Amygdala (tissue), 56 donors: ENCODE measurements at places on chromosomes 6 and 20.

GRCh38 chr20:48864738-48865318 lies 37.0 kb upstream of the PREX1 start:
- DNase-seq: no peak

- DNase-seq: no peak
Measured at GRCh38 chr20:2751878-2752566, 48.4 kb downstream of the CPXM1 start.

GRCh38 chr6:154408891-154409500 lies 52.4 kb upstream of the IPCEF1 start:
- DNase-seq: no peak

DNA sequence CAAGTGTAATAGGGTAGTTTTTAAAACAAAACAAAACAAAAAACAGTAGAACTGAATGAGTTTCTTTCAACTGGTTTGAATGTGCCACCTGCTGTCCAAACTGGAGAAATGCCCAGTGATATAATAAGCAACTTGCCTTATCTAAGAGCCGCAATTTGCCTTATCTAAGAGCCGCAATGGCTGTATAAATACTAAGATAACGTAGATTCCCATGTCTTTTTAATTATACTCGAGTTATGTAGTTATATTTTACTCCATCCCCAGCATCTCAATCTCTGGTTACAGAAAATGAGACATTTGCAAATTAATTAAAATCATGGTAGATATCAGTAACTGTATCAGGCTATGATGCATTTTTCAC lies 67.2 kb downstream of the RPP40 start:
- no peak for DNase-seq

GRCh38 chr6:91653076-91653723 lies 1066.3 kb upstream of the MAP3K7 start:
- DNase-seq: no peak

- DNase-seq: no peak
Measured at GRCh38 chr6:43604174-43604573, 24.9 kb downstream of the GTPBP2 start.

DNA sequence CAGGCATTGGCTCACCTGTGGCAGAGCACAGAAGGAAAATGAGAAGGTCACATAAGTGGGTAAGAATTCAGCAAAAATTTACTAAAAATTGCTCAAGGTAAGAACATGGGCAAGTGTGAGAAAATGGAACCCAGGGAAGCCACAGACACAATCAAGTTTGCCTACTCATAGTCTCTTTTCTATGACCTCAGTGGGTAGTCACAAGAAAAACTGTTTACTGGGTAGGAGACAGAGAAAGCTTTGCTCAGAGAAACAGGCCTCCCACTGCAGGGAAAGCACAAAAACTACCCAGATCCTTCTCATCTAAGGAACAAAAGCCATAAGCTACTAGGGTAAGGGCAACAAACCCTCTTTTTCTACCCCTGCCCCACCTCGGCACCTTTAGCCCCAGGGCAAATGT lies 35.2 kb downstream of the FAM184A start:
- no peak for DNase-seq

DNA sequence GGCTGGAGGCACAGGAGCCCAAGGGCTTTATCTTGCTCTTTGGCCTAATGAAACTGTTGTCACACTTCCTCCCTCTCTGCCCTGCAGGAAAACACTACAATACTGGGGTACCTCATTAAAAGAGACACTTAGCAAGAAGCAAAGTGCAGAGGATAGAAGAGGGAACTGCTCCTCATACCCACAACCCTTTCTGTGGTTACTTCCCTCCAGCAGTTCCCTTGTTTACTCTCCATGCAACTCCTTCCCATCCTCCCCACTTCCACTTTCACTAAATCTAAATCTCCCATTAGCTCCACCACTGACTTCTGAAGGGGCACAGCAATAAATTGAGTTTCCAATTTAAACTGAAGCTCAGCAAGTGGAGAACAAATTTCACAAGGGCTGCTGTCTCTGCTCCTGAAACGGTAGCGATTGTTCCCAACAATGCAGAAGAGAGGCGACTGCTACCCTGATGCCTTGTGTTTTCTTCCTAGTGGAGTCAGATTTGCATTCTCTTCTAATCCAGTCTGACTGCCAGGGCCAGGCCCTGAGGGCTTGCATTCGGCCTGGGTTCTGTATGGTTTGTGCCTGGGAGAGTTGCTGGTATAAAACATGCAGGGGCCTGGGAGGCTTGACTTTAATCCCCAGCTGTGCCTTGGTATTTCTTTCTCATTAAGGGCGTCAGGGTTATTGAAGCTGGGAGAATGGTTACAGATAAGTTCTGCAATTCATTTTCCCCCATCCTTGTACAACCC lies 454.7 kb downstream of the TFAP2B start:
- no peak for DNase-seq

DNA sequence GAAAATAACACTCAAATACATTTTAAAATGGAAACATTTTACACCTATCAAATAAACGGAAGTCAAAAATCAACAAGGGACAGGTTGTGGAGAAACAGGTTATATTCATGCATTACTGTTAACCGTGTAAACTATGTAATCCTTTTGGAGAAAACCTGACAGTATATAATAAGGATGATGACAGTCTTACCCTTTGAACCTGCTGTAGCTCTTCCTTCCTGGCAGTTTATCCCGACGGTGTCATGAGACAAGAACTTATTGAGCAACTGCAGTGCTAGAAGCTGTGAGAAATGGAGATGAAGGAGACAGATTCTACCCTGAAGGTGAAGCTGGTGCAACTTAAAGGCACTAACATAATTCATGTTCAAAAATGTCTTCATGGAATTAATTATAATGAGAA lies 76.7 kb downstream of the PLEKHG1 start:
- DNase-seq: no peak

- DNase-seq: no peak
Measured at GRCh38 chr20:63572788-63573646, 1.0 kb downstream of the HELZ2 start.

- DNase-seq: no peak
Measured at GRCh38 chr20:48482790-48483189, 345.0 kb downstream of the PREX1 start.

DNA sequence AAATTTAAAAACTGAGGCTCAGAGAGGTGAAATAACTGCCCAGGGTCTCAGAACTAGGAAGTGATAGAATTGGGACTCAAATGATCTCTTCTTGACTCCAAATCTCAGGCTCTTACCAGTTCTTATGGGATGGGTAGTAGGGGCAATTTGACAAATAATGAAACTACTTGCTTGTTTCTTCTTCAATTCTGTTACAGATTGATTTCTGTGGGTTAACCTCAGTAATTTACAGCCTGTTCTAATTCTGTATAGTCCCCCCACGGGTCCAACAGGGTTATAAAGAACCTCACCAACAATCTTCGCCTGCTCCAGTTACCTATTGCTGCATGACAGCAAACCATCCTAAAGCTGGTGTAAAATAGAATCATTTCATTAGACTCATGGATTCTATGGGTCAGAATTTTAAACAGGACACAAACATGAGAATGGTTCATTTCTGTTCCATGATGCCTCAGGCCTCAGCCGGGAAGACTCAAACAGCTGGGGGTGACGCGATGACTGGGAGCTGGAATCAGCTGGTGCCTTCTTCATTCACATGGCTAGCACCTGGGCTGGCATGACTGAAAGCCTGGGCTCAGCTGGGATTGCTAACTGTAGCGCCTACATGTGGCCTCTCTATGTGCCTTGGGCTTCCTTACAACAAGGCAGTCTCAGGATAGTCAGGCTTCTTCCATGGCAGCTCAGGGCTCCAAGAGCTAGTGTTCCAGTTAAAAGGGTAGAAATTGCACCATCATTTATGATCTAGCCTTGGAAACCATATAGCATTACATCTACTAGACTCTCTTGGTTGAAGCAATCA lies 6.6 kb upstream of the WFDC2 start:
- DNase-seq: no peak

- DNase-seq: no peak
Measured at GRCh38 chr6:20757761-20758160, 223.5 kb downstream of the CDKAL1 start.

DNA sequence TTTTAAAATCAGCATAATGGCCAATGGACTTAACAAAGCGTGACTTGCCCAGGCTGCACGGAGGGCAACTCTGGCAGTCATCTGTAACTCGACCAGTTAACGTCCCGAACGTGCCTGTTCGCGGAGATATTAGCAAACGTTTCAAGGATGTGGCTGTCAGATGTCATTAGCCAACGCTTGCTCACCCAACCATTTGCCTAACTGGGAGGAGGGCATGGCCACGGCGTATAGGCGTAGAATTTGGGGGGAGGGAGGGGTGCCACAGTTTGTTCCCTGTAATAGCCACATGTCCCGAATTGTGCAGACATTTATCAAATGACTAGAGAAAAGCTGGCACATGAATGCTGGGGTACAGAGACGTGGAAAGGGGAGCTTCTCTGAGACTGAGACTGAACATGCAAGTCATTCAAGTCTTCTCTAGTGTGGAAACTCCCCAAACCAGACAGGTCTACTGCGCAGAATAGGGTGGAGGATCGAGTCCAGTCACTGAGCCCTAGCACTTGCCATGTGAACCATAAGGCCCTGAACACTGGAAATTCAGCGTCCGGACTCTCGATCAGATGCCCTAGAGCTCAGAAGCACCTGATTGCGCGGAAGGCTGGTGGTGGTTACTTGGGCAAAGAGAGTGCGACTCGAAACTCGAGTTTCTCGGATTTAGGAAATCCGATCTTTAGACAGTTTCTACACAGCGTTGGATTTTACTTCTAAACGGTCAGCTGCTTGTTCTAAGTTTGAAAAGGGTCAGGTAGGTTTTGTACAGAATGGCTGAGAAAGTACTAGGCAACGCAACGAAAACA lies 32.6 kb downstream of the TFAP2B start:
- no peak for DNase-seq

DNA sequence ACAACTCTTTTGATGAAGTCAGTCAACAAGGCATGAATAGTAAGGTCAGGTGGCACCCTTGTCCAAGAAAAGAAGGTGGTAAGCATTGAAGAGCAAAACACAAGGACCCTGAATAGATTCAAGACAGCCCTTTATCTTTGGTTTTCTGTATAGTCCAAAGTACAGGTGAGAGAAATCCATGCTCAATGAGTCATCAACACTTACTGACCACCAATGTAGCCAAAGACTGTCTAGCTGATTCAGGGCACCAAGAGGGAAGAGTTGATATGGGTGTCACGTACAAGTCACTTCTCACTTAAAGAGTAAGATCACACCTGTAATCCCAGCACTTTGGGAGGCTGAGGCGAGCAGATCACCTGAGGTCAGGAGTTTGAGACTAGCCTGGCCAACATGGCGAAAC lies 528.3 kb downstream of the CD83 start:
- DNase-seq: no peak

- DNase-seq: no peak
Measured at GRCh38 chr6:12228447-12229146, 61.6 kb upstream of the EDN1 start.

DNA sequence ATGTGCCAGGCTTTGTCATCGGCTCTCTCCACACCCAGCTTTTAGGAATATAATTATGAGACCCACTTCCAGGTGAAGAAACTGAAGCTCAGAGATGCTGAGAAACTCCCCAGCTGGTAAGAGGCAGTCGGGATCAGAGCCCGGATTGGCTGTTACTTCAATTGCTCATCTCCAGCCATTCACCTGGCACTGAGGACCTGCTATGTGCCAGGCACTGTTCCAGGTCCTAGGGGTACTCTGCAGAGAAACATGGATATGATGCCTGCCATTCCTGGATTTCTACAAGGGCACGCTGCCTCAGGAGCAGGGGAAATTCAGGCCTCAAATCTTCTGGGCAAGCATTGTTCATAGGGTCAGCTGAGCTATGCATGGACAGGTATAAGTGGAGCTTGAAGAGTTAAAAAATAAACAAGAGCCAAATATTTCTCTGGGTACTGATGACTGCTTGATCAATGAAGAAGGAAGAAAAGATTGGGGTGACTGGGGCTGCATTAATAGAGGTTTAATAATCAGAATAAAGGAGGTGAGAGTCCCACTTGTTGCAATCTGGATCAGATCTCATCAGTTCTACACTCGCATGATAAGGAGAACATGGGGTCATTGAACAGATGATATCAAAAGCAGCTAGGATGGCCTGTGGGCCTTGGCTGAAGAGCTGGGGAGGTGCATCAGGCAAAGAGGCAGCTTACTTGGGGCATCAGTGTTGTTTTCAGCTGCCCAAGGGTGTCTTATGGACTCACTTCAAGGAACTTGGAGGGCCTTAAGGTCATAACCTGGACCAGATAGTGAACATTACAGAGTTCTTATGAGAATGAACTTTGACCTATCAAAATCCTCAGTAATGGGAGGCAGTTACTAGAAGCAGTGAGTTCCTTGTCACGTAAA lies 80.9 kb upstream of the TOX2 start:
- no peak for DNase-seq

- no peak for DNase-seq
Measured at GRCh38 chr20:2746636-2747265, 53.7 kb downstream of the CPXM1 start.

DNA sequence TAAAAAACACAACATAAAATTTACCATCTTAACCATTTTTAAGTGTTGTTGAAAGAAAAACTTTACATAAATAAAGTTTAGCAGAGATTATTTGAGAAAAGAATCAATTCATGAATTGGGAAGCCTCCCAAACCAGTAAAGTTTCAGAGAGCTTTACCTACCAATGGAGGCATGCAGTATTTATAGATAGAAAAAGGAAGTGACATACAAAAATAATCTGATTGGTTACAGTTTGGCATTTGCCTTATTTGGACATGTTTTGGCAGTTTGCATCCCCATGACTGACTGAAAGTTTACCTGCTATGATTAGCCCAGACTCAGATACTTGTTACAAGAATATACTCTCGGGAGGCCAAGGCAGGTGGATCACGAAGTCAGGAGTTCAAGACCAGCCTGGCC lies 3.7 kb upstream of the CMTR1 start:
- no peak for DNase-seq

DNA sequence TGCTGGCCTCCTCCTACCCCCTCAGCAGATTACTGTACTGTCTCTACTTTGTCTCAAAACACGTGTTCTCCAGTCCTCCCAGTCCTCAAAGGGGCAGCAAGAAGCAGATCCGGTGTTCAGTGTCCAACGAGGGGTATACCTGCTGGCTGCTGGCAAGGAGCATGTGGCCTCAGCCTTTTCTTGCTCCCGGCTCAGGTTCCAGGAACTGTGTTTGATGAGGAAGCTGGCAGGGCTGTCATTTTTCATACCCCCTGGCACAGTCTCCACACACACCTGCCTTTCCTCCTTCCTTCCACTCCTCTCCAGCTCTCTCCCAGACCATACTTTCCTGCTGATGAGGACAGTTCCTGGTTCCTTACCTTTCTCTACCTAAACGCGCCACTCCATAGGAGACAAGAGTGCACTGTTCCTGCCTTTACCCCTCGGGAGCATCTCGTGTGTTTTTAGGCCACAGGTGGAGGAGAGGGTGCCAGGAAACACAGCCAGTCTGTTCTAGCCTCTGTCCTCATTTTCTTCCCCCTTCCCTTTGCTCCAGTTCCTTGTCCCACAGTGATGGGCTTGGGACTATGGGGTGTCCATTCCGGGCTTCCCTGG lies 77.2 kb downstream of the SSR1 start:
- no peak for DNase-seq
